ENCODE measurements at places on chromosomes 13 and 19.

DNA sequence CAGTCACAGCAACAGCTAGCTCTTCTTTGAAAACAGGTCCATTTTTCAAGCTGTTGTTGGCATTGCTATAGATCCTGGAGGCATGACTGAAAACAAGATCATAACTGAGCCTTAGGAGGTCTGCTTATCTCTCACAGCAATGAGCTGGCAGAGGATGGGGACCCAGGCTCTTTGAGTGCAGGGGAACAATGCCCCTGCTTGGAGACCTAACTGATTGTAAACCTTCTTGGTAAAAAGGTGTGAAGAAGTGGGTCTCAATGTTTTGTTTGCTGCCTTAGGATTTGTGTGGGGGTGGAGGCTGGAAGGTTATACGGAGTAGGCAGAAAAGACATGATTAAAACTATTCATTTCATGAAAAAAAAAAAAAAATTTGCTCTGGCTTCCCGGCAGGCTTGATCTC lies 94.6 kb downstream of the EFNB2 start:
- no peak for DNase-seq

DNA sequence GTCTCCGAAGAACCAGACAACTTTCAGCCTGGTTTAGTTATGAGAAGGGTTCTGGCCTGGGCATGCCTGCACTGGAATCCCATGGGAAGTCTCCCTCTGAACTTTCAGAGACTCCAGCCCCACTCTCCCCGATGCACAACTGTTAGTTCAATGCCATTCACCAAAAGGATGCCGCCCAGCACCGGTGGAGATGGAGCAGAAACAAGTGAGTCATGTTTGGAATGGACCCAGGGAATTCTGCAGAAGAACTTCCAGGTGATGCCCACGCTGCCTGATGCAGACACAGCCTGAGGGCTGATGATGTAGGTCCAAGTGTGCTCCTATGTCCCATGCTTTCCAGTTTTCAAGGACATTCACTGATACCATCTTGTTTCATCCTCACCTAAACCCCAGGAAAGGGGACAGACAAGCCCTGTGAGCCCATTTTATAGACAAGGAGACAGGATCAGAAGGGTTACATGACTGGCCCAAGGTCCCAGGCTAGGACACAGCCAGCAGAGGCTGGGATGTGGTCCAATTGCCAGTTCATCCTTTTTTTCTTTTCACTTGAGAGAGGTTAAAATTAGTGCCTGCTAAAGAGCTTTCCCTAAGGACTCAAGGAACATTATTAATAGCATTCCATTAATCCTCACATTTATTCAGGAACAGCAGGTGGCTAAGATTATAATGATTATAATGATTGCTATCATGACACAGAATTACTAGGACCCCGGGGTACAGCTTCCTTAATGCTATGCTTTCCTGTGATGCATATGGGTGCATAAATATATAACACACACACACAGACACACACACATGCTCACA lies 39.5 kb downstream of the SIAH3 start:
- DNase-seq: no peak

DNA sequence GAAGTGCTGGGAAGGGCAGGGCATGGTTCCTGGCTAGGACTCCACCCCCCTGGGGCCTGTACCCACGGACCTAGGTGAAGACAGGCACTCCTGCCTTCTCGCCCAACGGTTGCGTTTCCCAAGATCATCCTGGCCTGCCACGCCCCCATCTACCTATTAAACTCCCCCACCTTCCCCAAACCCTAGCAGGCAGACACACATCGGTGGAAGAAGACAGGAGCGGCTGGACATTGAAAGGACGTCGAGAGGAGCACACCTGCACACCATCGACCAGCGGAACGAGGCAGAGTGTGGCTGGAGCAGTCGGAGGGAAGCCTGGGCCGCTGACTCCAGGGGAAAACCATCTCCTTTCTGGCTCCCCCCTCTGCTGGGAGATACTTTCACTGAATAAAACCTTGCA lies 45.6 kb upstream of the ALOX5AP start:
- no peak for DNase-seq

- no peak for DNase-seq
These were observed 49.4 kb downstream of the RASA3 start for GRCh38 chr13:114082849-114083645.

- DNase-seq: no peak
These were observed at the start of gene SMAD9 for GRCh38 chr13:36919833-36920615. TSS of gene SMAD9 (minus strand) at chr13:36920238. CDS start at chr13:36879689, 40,549 bp downstream.

DNA sequence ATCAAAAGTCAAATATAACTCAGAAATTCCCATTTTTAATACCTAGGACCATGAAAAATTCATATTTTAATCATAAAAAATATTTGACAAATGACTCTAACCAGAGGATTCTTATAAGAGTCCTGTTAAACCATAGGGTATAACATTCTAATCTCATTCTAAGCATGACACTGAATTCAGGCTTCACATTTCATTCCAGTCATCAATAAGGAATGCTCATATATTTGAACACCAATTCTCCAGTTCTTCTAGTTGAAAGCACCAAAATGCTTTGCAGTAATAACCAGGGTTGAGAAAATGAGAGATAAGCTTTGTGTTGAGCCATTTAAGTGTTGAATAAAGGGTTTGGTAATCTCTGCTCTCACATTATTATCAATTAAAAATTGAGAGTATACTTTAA lies 147.5 kb downstream of the VWA8 start:
- DNase-seq: no peak

DNA sequence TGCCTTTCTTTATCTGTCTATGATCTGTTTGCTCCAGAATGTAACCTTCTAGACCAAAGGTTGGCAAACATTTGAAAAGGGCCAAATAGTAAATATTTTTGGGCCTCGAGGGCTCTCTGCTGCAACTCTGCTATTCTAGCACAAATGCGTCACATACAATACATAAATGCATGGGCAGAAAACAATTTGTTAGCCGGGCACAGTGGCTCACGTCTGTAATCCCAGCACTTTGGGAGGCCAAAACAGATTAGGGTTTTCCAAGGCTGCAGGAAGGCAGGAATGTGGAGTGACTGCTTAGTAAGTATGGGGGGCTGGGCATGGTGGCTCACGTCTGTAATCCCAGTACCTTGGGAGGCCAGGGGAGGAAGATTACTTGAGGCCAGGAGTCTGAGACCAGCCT lies 21.9 kb upstream of the EVI5L start:
- no peak for DNase-seq

DNA sequence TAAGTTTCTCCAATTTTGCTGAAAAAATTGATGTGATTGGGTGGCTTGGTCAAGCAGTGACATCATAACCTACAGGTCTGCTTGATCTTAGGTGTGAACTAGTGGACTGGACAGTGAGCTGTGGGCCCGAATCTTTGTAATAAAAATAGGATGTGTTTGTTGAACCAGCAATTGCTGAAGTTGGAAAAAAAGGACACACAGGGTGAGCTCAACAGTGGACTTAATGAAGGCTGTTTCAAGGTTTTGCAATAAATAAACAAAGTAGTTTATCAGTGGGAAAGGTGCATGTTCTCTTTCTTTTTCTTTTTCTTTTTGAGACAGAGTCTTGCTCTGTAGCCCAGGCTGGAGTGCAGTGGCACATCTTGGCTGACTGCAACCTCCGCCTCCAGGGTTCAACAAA lies 30.3 kb upstream of the ZNF726 start:
- DNase-seq: no peak

DNA sequence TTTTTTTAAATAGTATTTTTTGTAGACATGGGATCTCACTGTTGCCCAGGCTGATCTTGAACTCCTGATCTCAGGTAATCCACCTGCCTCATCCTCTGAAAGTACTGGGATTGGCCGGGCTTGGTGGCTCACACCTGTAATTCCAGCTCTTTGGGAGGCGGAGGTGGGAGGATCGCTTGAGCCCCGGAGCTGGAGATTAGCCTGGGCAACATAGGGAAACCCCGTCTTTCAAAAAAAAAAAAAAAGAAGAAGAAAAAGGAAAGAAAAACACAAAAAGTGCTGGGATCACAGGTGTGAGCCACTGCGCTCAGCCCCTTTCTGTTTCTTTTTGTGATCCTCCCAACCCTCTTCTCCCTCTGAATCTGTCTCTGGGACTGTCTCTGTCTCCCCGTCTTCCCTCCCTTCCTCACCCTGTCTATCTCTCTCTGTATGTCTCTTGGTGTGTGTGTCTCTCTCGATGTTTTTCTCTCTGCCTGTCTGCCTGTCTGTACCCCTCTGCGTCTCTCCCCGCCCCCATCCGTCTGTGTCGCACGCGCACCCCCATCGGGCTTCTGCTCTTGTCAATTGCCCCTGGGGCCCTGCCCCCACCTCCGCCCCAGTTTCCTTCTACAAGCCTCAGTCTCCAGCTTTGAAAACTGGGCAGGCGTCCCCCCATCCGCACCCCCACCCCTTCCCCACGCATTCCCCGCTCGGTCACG lies 540 bp upstream of the ZFP36 start:
- DNase-seq: peak; percentile 60

- DNase-seq: no peak
These were observed 15.9 kb upstream of the RANBP3 start for GRCh38 chr19:5993648-5994358.

DNA sequence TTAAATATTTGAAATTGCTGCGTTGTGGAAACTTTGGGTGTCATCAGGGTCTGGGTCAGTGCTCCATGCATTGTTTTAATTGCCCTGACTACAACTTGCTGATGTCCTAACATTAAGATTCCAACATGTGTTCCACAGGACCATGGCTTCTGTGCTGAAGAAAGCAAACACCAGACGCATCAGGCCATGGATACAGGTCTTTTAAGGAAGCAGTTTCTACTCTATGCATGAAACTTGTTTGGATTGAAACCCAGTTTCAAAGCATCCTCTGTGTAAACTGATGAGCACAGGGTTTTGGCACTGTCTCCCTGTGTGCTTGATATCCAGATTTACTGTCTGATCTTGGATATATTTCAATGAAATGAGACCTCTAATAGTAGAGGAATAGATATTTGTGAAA lies 328.4 kb upstream of the SLC10A2 start:
- no peak for DNase-seq

DNA sequence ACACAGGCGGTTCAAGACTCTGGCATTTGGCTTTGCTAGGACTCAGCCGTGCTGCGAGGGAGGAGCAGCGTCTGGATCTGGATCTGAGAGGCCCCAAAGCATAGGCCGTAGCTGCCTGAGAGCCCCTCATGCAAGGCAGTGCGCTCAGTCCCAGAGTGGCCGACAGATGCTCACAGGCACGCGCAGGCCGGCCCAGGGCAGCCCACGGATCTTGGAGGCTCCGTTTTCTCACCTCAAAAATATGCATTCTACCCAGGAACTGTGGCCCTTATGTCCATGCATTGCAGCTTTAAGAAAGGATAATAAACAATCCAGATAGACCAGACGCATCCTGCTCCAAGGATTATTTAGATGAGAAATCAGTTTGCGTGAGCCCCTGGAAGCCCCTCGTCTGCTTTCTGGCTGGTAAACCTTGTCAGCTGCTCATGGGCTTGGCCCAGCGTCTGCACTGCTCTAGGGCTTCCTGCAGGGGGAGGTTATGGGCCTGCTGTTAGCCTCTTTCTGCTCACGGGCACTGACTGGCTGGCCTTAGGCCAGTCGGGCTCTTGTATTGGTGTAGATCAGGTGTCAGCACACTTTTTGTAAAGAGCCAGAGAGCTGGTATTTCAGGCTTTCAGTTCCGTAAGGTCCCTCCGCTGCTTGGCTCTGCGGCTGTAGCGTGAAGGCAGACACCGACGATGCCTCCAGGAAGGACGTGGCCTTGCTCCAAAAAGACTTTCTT lies 24.2 kb downstream of the TEX29 start:
- no peak for DNase-seq

DNA sequence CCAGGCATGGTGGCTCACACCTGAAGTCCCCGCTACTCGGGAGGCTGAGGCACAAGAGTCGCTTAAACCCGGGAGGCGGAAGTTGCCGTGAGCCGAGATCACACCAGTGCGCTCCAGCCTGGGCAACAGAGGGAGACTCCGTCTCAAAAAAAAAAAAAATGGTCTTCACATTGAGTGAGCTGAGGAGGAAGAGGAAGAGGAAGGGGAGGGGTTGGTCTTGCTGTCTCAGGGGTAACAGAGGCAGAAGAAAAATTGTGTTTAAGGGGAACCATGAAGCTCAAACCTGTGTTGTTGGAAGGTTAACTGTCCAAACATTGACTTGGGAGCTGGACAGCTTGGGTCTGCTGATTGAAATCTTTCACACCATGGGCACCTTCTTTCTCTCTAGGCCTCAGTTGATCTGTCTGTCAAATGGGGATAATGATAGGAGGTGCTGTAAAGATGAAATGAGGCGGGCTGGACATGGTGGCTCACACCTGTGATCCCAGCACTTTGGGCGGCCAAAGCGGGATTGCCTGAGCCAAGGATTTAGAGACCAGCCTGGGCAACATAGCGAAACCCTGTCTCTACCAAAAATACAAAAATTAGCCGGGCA lies 9.8 kb upstream of the SLC44A2 start:
- DNase-seq: no peak

- no peak for DNase-seq
These were observed 20.8 kb downstream of the SUGT1 start for GRCh38 chr13:52673465-52673864.

DNA sequence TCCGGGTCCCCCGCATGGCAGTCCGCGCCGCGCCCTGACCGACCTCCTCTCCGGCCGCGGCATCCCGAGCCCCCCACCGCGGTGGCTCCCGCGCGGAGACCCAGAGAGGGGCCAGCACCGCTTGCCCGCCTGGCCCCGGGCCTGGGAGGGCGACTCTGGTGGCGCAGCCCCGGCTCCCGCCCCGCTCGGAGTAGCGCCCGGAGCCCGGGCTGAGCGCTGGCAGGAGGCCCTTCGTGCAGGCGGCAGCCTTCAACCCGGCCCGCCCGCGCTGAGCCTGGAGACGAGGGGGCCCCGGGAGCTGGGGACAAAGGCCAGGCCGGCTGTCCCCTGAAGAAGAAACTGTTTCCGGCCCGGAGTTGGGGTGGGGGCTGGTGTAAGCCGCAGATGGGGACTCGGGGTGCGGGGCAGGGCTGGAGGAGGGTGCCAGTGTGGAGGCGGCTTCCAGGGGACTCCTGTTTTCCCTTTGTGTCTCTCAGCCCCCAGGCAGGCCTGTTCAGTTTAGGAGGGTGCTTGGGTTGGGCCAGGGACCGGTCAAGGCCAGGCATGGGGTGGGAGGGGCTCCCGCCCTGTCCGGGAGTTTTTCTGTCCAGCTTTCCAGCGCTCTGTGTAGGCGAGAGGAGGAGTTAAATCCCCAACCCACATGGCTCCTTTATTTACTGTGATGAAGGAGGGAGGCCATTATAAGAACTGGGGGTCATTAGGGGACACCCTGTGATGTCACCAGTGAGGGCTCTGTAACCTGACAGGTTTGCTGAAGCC lies 935 bp downstream of the LRP3 start:
- DNase-seq: no peak

Measured in stimulated activated CD4-positive, alpha-beta T cell treated with anti-CD3 and anti-CD28 coated beads, Interleukin-1b, Interleukin-23, amount 100 ng/mL, for 24 hours (primary cell).